ENCODE measurements at places on chromosomes 16 and 17. TPM values are rescaled to one million over a fixed set of nuclear protein-coding genes. Genes with fewer than 3 reads are reported as not detected.

Gene MRM3
- 32.0 TPM for total RNA-seq

Gene SPATA32
- total RNA-seq, result 0.56 TPM

Gene CLEC18B
- total RNA-seq, result 0.60 TPM

Gene SECTM1
- total RNA-seq, result 4.2 TPM

Gene ITGA2B
- total RNA-seq, result 0.44 TPM

Gene CHST5
- not detected for total RNA-seq

Gene GCGR
- not detected for total RNA-seq

Gene SLC5A10
- not detected for total RNA-seq

Gene PRSS8
- not detected for total RNA-seq

Gene WNK4
- 0.29 TPM for total RNA-seq

Gene TNFRSF13B
- not detected for total RNA-seq

Gene ZFPM1
- 20.6 TPM for total RNA-seq

Gene CRISPLD2
- not detected for total RNA-seq

Gene AGRP
- total RNA-seq, result not detected

Gene TBX4
- not detected for total RNA-seq

Gene PRKCB
- total RNA-seq, result 109 TPM

Gene STAT5A
- total RNA-seq, result 375 TPM

Gene RRAD
- 0.83 TPM for total RNA-seq

Gene LPO
- not detected for total RNA-seq

Gene KRT12
- not detected for total RNA-seq

Gene SOX8
- total RNA-seq, result 0.61 TPM

Gene MYH13
- total RNA-seq, result not detected

Gene MAP3K14
- total RNA-seq, result 64.7 TPM

Gene CACNG4
- not detected for total RNA-seq

Gene EXOC3L1
- total RNA-seq, result 0.34 TPM

Gene OR1E1
- total RNA-seq, result not detected

Gene TBC1D3B
- total RNA-seq, result 9.1 TPM

Gene USP6
- 0.03 TPM for total RNA-seq

Gene PLK1
- 54.7 TPM for total RNA-seq

Gene PRR29
- total RNA-seq, result 0.44 TPM

Gene PABPN1L
- not detected for total RNA-seq

Gene XYLT1
- 20.1 TPM for total RNA-seq

Gene NOG
- not detected for total RNA-seq
